ENCODE measurements at places on chromosomes 3 and 15.

DNA sequence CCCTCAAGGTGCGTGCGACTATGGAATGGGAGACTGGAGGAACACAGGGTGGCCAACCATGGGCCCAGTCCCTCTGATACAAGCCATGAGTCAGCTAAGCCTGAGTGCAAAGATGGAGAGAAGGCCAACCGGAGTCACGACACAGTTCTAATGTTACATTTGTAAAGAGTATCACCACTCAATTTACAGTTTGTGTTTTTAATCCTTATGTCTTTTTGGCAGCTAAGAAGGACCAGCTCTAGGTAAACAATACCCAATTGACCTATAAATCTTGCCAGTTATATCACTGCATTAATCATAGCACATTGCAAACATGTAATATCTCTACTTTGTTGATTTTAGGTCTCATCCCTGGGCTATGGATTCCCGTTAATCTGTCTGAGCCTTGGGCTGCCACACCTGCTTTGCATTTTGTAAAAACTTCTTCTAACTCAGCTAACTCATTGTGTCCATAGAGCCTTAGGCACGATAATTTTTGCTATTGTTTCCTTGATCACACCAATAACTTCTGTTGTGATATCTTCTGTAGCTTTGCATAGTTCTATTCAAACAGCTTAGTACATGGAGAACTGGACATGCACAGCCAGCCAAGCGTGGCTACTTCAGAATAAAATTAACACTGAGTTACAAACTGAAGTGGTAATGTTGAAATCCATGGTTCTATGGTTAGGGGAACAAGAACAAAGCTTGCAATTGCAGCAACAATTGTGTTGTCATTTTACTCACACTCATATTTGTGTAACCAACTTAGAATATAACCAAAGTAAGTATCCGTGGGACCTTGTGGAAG is 50.3 kb downstream of the LSM3 start:
- DNase-seq = no peak

- DNase-seq = no peak
These were observed 599.5 kb downstream of the FHIT start for GRCh38 chr3:60651799-60652198.

GRCh38 chr15:80580106-80580505 is 115.0 kb upstream of the ABHD17C start:
- no peak for DNase-seq

DNA sequence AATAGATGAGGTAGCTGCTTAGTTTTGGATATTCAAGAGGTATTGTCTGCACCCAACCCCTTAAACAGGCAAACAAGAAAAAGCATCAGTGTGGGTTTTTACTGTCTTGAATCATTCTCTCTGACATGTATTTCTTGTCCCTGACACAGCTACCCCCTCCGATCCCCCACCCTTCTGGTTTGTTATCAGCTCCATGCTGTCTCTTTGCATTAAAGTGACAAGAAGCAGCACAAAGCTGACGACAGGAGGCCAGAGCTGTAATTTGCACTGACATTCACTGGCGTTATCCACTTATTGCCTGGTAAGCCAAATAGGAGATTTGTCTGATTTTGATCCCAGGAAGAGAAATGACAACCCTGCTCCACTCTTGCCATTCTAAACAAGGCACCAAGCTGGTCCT is 83.3 kb upstream of the SNRK start:
- DNase-seq = no peak

GRCh38 chr15:39616731-39617455 is 36.0 kb downstream of the THBS1 start:
- no peak for DNase-seq

GRCh38 chr3:146152834-146153233 is 8.2 kb downstream of the PLOD2 start:
- no peak for DNase-seq

DNA sequence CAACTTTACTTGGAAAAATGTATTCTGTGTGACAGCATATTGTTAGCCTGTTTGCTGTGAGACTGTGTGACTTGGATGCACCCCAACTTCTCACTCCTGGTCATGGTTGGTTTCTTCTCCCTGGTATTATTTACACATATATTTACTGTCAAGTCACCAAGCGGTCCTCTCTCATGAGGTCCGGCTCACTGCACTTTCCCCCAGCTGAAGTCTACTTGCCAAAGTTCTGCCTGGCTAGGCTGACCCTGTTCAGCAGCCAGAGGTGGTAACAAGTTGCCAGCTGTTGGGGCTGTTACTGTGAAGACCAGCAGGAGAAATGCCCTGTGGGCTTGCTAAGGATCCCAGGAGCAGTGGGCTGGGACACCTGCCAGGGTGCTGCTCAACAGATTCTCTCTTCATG is 337.5 kb downstream of the MFSD1 start:
- DNase-seq = no peak

DNA sequence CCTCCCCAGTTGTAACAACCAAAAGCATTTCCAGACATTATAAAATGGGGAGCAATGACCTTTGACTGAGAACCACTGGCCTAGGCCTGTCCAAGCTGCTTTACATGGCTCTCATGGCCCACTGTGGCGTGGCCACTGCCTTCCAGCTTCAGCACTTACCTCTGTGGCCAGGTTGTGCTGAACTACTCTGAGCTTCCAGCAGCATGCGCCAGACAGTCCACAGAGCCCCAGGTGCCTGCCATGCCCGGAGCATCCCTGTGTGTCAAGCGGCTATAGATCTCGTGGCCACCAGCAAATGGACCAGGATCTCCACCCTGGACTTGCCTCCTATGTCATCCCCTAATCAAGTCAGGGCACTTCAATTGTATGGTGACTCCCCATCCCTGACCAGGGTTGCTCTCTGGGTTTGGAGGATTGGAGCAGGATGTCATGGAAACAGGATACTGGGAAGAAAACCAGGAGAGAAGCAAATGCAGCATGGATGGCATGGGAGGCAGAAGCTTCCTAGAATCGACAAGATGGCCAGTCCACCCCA is 199.7 kb downstream of the UACA start:
- DNase-seq = no peak

Data from heart left ventricle (tissue), 16 donors.